Anterior cingulate cortex (tissue), 58 donors: ENCODE measurements at places on chromosomes 16 and 17.

GRCh38 chr16:88903267-88903666 lies 36.8 kb upstream of the PABPN1L start:
- DNase-seq = no peak

- DNase-seq = no peak
These were observed at the start of gene CYGB for GRCh38 chr17:76537578-76538280. TSS of gene CYGB (minus strand) at chr17:76537709. CDS start at chr17:76537542, 167 bp downstream.

DNA sequence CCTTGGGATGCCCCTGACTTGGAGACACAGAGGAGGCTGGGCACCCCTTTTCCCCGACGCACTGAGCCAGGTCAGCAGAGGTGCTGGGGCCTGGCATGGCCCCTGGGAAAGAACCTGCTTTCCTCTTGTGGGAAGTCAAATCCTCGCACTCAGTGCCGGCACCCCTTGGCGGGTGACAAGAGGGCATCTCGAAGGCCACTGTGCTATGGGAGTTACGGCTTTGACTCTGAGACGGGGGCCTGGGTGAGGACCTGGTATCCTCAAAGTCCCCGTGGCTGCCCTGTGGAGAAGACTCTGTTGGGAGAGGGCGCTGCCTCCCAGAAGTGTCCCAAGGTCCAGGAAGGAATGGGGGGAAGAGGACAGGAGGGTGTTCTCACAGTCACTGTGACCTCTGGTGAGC lies 117.0 kb downstream of the METRNL start:
- no peak for DNase-seq

- no peak for DNase-seq
These were observed 89.0 kb upstream of the SMURF2 start for GRCh38 chr17:64750891-64751677.

GRCh38 chr17:49570540-49571242 lies 5.0 kb upstream of the NXPH3 start:
- DNase-seq = no peak

DNA sequence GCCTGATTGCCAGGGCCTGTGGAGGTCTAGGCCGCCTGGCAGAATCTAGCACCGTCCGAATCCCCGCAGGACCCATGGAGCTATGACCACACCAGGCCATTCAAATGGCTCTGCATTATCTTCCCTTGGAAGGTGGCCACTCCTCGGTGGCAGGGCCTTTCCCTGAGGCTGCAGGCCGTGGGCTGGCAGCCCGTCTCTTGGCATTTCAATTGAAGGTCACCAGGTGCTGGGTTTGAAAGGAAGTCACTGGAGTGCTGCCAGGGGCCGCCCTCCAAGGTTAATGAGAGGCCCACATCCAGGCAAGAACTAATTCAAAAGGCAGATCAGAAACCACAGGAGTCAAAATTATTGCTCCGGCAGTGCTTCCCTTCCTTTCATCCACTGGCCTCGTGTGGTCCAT lies 27.7 kb upstream of the CACNG5 start:
- DNase-seq = no peak

DNA sequence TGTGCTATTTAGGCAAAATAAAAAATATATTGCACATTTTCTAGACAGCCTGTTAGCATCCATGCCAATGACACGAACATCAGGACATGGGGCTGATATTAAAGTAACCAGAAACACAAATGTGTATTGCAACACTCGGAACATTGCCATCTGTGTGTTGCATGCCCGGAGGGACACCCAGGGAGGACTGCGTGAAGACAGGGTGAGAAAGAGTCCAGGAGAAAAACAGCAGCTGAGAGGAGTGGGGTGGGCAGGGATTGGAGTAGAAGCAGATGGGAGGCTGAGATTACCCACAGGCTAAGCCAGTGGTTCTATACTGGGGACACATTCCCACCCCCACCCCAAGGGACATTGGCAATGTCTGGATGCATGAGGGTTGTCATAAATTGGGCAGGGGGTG lies 114.8 kb downstream of the GRIN2A start:
- no peak for DNase-seq

GRCh38 chr17:57597531-57598453 lies 147.3 kb downstream of the CCDC182 start:
- peak; percentile 76 for DNase-seq

- no peak for DNase-seq
These were observed 26.0 kb downstream of the PITPNC1 start for GRCh38 chr17:67403065-67403464.

DNA sequence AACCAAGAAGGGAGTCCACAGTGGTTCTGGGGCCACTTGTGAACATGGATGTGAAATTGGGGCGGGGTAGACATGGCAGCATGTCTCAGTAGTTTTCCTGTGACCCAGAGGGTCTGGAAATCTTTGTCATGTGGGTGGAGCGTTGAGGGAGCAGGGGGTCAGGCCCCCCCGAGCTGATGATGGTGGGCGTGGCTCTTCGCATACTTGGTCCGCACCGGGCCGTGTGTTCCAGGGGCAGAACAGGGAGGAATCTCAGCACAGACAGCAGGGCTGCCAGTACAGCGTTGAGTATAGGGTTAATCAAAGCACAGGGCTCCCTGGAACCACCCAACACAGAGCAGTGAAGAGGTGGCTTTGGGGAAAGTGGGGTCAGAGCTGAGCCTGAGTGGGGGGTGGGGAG lies 267.5 kb downstream of the SEC14L1 start:
- DNase-seq = no peak

GRCh38 chr17:29154516-29155226 lies 25.5 kb downstream of the MYO18A start:
- peak; percentile 37 for DNase-seq

DNA sequence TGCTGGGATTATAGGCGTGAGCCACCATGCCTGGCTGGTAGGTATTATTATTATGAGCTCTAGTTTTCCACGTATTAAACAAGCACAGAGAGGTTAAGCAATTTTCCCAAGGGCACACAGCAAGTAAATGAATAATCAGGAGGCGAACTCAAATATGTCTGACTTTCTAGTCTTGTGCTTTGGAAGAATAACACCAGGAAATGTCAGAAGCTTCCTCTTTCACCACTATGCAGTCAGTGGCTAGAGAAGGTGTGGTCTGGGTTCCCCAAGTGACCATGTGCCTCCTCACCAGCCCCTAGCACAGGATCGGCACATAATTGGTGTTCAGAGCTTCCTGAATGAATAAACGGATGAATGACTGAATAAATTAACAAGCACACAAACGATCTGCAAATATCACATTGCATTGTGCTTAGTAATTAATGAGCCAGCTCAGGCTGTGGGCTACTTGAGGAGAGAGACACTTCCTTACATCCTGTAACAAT lies 21.6 kb upstream of the SCNN1B start:
- DNase-seq = no peak

- peak; percentile 26 for DNase-seq
These were observed 14.4 kb upstream of the ALDH3A1 start for GRCh38 chr17:19762515-19762961.

DNA sequence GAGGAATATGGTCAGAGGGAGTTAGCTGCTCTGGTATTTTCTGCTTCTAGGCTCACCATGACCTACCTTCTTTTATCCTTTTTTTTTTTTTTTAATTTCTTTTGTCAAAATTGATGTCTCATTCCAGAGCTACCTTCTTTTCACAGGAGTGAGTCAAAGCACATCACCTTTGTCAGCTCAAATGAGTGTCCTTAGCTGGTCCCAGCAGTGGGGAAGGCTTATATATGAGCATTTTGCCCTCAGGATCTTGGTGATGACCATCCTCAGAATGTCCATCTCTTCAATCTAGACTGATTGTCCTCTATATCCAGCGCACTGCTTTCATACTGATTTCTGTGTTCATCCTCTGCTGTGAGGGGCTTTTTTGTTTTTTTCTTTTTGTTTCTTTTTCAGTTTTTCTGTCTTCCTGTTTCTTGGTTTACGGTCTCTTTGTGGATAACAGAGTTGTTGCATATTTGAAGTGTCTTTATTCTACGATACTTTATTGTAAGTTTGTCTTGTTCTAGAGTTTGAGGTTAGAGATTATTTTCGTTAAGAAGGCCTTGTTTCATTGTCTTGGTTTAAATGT lies 24.9 kb downstream of the CBFB start:
- DNase-seq = no peak

DNA sequence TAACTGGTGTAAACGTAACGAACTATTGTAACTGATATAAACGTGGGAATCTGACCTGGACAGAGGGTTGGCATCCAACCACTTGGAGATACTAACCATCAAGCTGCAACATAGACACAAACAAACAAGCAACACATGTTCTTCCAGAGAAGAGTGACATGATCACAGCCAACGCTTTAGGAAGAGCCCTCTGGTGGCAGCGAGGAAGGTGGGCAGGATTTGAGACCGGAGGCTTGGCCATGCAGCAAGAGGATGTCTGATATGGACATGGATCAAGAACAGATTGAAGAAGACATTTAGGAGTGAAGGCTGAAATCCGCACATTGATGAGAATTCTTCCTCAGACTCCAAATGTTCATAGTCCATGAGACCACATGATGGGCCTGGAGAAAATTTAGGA lies 40.3 kb upstream of the TNRC6A start:
- no peak for DNase-seq

GRCh38 chr16:86831366-86831765 lies 253.0 kb downstream of the FOXL1 start:
- no peak for DNase-seq

DNA sequence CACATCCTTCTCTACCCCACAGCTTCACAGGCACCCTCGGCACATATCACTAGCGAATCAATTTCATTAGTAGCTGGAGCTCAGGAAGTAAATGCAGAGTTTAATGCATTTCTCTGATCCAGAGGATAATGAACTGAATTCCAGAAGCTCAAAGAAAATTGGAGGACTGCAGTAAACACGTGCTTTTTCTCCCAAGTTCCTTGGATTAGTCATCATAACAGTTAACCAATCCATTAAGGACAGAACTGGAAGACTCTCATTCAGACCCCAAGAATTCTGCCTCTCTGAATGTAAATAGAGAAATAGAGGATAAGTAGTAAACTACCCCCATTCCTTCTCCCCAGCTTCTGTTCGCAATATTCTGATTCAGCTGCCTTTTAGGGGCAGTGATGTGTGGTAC lies 40.7 kb downstream of the DUSP14 start:
- no peak for DNase-seq

GRCh38 chr16:20838240-20838639 lies 31.9 kb downstream of the REXO5 start:
- DNase-seq = no peak

DNA sequence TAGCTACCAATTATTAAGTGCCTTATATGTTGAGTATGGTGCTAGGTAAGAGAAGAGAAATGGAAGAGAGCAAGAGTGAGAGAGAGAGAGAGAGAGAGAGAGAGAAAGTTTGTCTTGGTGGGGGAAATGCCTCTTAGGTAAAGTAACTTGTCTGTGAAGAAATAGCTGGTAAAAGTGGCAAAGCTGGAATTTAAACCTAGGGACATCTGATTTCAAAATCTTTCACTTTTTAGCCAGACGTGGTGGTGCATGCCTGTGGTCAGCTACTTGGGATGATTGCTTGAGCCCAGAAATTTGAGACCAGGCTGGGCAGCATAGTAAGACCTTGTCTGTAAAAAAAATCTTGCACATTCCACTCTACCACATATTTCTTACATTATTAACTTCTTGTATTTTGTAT lies 23.0 kb upstream of the CDR2 start:
- DNase-seq = no peak

DNA sequence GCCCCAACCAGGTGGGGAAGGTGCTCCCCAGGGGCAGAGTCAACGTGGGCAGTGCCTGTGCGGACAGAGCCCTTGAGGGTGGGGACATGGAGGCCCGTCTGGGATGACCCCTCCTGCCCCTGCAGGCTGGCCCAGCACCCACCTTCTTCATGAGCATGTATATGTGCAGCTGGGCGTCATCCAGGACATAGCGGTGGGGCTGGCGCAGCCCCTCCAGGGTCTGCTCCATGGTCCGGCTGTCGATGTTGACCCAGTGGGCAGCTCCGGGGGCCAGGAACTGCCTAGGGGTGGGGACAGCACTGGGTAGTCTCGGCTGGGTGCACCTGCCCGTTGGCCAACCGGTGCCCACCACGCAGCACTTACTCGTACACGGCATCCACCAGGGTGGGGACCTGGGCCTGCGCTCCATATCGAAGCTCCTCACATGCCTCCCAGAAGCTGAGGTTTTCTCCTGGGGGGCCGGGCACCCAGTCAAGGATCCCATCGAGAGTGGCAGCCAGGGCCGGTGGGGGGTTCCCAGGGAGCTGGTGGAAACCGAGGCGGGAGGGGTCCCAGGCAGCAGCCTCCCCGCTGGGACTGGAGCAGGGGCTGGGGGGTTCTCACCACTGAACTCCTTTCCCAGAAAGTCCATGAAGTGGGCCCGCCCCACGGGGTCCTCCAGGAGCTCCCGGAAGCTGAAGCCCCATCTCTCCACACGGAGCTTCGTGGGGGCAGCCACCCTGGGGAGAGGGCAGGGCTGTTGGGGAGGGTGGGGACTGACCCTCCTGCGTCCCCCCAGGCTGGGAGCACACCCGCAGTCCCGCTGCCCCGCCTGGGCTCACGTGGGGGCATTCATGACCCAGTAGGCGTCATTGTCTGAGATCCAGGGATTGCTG lies 5.1 kb downstream of the RGS11 start:
- no peak for DNase-seq

- DNase-seq = peak; percentile 35
These were observed at the start of gene ARHGAP44 for GRCh38 chr17:12789481-12790248. TSS of gene ARHGAP44 (plus strand) at chr17:12789498. CDS start at chr17:12789839, 341 bp downstream.

DNA sequence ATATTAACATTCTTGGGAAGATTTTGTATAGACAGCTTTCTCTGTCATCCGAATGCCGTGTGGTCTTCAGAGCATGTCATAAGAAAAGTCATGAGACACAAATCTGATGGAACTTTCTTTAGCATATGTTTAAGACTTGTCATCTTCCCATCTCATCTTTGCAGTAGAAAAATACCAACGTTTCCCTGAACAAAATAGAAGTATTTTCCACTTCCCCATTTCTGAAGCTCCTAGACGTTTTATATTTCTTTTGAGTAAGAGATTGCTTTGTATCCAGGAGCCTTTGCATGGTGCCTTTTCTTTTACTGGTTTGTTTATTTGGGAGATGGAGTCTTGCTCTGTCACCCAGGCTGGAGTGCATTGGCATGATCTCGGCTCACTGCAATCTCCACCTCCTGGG lies 235.1 kb downstream of the PRKCA start:
- no peak for DNase-seq

DNA sequence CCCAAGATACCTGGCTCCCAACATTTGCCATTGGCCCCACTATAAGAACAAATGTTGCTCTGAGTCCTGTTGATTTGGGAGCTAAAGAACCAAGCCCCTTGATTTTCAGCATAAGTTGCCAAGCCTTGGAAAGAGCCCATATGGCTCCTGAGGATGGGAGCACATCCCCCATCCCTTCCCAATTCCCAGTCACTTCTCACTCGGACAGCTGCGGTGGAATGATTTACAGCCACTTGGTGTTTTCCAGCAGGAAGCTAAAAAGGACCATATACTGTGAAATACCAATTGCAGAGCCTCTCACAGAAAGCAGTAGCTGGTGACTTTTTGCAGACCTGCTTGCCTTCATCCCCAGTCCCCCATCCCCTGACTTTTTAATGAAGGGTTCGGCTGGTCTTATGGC lies 524.6 kb downstream of the GRIN2A start:
- no peak for DNase-seq

GRCh38 chr17:31061678-31062077 lies 33.1 kb upstream of the NF1 start:
- no peak for DNase-seq
